ENCODE measurements at places on chromosomes 6 and 20.

- DNase-seq: no peak
Measured at GRCh38 chr6:137699031-137699683, 167.9 kb upstream of the TNFAIP3 start.

- DNase-seq: no peak
Measured at GRCh38 chr6:111689946-111690345, 84.3 kb upstream of the TRAF3IP2 start.

- no peak for DNase-seq
Measured at GRCh38 chr6:112251171-112251875, 3.0 kb downstream of the LAMA4 start.

- DNase-seq: peak; percentile 75
Measured at GRCh38 chr6:147506704-147507114, 1.8 kb upstream of the SAMD5 start.

DNA sequence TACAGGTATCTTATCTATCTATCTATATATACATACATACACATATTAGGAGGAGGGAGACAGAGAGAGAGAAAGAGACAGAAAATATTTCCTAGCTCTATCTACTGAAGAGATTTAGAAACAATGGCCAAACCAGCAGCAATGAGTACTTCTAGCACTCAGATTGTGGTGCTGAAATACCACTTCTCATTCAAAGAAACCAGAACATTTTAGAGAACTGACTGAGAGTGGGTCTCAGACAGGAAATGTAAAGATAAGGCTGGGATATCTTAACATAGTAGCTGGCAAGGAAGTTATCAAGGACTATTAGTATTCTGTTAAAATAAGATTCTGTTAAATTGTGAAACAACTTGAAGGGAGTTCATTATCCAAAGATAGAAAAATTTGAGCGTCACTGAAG is 57.0 kb downstream of the DNAAF9 start:
- DNase-seq: no peak

GRCh38 chr20:51833326-51833725 is 31.0 kb upstream of the SALL4 start:
- no peak for DNase-seq

GRCh38 chr6:134379599-134379998 is 61.7 kb upstream of the SGK1 start:
- DNase-seq: no peak

DNA sequence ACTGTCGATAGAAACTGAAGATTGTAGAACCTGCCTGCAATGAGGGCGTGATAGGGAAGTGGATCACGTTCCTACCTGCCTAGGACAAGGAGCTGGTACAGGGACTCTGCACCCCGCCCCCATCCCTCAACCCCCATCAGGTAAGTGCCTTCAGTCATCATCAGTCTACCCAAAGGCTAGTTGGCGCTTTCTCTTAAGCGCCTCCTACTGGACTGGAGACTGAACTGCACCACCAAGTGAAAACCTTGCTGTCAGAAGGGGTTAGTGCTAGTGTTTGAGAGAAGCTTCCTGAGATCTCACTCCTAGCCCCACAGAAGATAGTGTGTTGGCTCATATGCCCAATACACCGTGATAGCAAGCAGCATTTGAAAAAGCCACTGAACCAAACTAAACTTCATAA is 706.5 kb upstream of the MAN1A1 start:
- no peak for DNase-seq

DNA sequence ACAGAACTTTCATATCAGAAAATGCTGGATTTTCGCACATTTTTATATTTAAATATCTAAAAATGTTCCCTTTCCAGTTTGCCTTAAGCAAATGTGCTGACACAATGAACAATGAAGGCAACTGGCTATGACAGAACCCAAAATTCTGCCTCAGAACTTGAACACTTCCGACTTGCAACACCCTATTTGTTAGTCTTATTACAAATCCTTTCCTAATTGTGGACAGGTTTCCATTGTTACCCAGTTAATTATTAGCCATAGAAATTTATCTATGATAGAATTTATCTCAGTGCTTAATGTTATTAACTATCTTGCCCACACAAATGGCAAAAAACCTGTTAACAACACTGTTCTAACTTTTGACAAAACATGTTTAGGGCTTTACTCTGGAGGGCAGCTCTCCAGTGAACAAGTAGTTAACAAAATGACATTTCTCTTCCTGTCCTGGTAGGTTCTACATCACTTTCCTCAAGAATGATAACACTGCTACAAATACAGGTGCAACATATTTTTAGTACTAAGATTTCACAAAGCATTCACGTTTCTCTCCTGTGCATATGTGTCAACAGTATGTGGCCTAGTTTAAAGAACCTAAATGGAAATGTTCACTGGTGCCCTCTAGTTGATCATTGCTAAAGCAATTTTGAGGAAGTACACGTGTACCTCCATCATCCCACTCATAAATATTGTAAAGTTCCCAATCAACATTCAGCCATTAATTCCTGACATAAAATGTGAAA is 58.4 kb downstream of the HIVEP2 start:
- DNase-seq: no peak

- DNase-seq: no peak
Measured at GRCh38 chr6:72102561-72102960, 216.2 kb downstream of the RIMS1 start.

DNA sequence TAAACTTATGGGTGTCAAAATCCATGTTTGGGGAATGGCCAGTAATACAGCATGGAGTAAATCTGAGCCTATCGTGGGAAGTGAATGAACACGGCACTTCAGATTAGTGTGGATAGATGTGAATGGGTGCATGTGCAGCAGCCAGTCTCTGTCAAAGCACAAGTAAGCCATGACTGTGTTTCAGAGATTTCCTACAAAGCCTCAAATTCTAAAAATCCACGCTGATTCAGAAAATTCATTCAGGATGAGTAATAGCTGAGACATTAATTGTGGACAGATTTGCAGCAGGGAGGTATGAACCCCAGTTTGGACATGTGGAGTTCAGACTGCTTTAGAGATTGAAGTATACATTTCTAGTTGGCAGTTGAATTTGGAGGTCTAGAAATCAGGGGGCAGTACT is 115.1 kb downstream of the QKI start:
- DNase-seq: no peak

DNA sequence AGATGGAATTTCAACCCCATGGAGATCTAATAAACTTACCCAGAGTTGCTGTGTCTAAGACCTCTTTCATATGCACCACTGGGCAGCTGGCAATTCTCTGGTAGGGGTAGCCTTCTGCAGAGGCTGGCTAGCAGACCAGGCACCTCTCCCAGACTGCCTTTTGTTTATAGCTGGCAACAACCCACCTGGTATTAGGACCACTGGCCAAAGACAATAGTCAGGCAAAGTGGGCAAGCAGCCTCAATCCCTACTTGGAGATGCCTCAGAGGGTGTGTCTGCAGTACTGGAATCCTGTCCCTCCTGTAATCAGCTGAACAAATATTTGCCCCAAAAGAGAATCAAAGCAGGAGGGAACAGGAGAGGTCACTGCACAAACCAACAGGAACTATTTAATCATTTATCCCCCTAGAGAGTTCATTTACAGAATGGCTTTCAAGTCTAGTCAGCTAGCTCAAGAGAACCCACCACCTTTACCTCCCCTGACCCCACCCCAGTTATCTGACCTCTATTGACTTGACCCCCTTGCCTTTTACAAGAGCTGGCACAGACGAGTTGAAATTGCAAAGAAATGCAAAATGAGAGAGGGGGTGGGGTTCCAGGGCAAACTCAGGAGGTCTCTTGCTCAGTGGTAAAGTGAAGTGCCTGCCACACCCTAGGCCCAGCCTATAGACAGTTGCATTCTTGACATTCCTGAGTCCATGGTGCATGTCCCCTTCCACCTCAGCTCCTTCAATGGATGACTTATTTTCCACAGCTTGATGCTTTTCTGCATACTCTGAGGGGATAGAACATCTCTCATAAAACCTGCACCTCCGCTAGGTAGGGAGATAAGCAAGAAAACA is 2.8 kb downstream of the BCL2L1 start:
- DNase-seq: no peak

GRCh38 chr20:48932375-48932941 is 10.9 kb downstream of the ARFGEF2 start:
- DNase-seq: no peak

DNA sequence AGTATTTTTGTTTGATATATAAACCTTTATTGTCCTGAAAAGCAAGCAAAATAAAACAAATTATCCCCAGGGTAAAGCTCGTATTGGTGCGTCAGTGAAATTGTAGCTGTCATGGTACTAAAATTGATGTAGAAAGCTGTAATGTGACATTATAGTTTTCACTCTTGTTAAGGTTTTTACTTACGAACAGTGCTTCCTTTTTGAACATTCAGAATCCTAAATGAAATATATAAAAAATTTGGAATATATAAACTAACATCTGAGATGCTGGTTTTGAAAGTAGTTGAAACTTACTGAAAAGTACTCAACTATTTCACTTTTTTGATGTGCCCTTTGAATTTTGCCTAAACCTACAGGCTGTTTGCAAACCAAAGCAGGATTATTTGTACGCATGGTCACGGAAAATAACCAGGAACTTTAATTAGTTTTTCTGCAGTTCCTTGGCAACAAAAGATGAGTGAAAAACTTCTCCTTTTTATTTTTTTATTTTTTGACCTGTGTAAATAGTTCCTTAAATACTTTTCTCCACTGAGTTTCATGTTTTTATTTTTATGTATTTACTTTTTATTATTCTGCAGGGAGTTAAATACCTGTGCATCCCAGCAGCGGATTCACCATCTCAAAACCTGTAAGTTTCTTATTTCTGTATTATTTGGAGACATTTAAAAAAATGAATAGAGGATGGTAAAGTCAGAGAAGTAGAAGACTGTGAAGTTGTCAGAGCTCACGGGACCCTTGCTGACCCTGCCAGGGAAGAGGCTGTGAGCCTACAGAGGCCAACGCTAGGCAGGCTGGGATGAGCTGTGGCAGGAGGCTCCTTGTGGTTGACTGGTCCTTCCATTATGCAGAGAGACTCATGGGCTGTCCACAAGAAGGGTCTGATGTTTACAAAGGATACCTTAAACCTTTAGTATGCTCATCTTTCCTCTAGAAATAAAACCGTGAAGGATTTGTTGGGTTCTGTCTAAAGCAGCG is 42.5 kb downstream of the DUSP22 start:
- no peak for DNase-seq

- no peak for DNase-seq
Measured at GRCh38 chr6:20936949-20937348, 402.7 kb downstream of the CDKAL1 start.

- peak; percentile 67 for DNase-seq
Measured at GRCh38 chr6:111662794-111663593, 57.3 kb upstream of the TRAF3IP2 start.

DNA sequence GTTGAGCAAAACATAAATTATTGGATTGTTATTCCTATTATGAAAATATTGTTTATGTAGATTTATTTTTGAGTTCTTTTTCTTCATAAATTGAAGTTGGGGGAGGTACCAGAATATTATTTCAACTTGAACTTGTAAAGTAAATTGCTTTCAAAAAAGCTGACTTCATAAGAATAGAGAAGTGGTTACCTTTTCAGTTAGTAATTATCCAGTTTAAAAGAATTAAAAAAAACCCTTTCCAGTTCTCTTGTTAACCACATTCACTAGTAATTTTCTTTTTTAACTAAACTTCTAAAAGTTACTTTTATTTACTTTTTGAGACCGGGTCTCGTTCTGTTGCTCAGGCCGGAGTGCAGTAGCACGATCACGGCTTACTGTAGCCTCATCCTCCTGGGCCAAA is 124.3 kb downstream of the CDKAL1 start:
- no peak for DNase-seq

DNA sequence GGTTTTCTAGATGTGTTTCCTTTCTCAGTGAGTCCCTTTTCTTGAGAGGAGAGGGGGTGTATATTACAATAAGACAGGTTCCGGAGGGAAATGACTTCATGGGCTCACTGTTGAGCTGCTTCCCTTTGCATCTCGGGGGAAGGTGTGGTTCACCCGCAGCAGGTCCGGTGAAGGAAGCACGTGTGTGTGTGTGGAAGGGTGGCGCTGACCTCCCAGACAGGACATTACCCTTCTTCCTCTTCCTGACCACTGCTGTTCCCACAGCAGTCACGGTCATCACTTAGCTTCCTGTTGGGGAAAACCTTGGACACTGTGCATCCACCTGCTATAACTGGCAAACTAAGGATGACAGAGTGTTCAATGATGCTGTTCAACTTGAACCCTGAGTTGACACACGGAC is 83.6 kb downstream of the PLEKHG1 start:
- no peak for DNase-seq

GRCh38 chr6:108115598-108116058 is 41.1 kb upstream of the OSTM1 start:
- peak; percentile 77 for DNase-seq

DNA sequence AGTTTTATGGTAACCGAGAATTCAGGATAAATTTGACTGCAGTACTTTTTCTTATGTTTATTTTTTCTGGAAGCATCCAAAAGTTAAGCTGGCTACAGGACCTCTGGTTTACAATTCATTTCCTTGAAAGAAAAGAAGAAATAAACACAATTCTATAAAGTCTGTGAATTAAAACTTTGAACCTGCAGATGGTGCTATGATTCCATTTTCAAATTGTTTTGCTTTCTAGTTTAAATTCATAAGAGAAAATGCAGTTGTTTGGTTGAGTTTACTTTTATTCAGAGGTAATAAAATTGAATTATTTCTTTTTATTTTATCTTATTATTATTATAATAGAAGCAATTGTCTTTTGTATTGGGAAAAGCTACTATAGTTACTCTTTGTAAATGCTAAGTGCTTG is 1.8 kb upstream of the VIP start:
- no peak for DNase-seq

DNA sequence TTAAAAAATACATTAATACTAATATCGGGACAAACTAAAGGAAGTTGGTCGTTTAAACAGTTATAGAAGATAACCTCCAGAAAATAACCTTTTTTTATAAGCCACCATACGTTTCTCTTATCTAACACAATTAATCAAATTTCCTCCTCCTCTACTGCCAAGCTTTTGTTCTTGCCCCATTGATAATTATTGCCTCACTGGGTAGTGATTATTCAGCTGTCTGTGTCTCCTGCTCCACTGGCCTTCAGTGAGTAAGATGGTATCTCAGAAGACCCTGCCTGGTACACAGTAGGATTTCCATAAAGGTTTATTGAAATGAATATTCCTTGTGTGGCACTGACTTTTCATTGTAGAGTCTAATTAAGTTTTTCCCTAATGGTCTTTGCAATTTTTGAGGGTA is 165.5 kb upstream of the SCGN start:
- peak; percentile 33 for DNase-seq

- DNase-seq: no peak
Measured at GRCh38 chr6:12241493-12242175, 48.5 kb upstream of the EDN1 start.

- DNase-seq: no peak
Measured at GRCh38 chr6:31070711-31071197, 41.6 kb downstream of the C6orf15 start.

GRCh38 chr6:26092443-26092842 is 5.2 kb downstream of the HFE start:
- DNase-seq: no peak

DNA sequence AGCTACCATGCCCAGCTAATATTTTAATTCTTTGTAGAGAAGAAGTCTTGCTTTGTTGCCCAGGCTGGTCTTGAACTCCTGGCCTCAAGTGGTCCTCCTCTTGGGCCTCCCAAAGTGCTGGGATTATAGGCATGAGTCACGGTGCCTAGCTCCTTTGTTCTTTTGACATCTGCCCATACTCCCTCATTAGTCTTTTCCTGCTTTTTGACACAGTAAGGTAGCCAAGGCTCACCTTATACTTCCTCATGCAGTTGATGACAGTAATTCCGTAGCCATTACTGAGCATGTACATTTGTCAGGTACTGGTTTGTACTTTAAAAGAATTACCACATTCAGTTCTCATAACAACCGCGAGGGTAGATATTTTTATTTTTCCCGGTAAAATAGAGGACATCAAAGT is 76.7 kb downstream of the CDYL start:
- no peak for DNase-seq
